ENCODE measurements at places on chromosomes 2 and 18.

DNA sequence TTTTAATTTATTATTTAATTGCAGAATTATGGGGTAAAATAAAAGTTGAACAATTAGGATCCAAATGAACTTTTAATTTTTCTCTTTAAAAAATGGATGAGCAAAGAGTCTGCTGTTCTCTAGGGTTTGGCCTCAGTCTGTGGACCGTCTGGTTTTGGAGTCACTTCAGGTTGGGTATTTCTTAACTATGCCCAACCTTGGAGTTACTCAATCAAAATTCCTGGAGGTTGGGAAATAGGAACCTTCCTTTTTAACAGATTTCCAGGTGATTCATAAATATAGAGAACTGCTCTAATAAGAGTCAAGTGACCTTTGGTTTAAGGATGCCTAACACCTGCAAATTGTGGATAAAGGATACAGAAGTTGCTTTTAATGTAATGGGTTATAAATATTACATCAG, 241.5 kb upstream of the GCFC2 start:
- no peak for DNase-seq

- DNase-seq: no peak
Measured at GRCh38 chr18:13676471-13676870, 49.9 kb downstream of the FAM210A start.

DNA sequence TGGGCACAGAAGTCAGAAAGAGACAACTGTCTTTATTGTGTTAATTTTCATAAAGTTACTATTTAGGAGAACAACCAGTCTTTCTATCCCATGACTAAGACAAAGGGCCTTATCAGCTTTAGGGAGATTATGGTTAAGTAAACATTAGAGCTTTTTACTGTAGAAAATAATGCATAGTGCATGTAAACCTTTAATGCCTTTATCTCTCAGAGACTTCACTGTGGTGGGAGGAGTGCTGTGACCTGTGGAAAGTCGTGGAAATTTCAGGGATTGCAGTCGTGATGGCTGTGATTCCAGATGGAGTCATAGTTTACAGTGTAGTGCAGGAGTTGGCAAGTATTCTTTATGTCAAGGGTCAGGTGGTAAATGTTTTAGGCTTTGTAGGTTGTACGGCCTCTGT, 15.8 kb downstream of the ZNF236 start:
- no peak for DNase-seq

DNA sequence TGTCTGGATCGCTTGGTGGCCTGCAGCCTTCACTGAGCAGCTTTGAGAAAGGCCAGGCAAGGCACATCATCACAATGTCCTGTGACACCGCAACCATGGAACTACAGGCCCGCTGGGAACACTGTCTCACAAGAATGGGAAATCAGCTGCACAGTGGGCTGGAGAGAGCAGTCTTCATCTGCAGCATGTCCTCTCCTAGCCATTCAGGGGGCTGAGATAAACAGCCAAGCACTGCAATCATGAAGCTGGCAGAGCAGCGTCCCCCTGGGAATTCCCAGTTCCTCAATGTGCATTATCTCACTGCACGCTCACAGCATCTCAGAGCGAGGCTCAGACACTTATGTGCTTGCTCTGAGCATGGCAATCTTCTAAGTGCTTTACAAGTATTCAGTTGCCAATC, 1.9 kb downstream of the CMPK2 start:
- no peak for DNase-seq

DNA sequence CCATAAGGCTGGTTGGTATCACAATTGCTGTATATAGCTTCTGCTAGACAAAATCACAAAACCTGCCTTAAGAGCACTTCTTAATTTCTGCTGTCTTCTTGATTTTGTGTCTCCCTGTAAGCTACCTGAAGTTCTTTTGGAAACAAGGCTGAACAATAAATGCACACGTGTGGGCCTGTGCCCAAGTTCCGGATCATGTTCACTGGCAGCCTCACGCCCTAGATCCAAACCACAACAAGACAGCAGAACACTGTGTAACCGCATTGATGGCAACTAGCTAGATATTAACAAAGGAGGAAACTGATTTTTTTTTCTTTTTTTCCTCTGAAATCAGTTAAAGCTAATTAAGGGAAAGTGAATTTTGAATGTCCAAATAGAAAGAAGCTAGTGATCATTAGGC, 81.5 kb upstream of the LYPD6B start:
- DNase-seq: no peak

- DNase-seq: no peak
Measured at GRCh38 chr2:53516650-53517049, 251.0 kb upstream of the CHAC2 start.

GRCh38 chr18:11607906-11608305, 1.5 kb upstream of the SLC35G4 start:
- no peak for DNase-seq

DNA sequence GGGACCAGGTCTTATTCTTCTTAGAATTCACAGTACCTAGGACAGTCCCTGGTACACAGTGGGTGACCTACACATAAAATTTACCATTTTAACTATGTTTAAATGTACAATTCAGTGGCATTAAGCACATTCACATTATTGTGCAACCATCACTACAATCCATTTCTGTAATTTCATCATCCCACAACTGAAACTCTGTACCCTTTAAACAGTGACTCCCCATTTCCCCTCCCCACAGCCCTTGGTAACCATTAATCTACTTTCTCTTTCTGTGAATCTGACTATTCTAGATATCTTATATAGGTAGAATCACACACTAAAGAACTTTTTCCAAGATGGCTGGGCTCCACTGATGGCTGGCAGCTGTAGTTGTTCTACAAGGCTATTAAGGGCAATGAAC, 41.6 kb downstream of the GFPT1 start:
- no peak for DNase-seq

DNA sequence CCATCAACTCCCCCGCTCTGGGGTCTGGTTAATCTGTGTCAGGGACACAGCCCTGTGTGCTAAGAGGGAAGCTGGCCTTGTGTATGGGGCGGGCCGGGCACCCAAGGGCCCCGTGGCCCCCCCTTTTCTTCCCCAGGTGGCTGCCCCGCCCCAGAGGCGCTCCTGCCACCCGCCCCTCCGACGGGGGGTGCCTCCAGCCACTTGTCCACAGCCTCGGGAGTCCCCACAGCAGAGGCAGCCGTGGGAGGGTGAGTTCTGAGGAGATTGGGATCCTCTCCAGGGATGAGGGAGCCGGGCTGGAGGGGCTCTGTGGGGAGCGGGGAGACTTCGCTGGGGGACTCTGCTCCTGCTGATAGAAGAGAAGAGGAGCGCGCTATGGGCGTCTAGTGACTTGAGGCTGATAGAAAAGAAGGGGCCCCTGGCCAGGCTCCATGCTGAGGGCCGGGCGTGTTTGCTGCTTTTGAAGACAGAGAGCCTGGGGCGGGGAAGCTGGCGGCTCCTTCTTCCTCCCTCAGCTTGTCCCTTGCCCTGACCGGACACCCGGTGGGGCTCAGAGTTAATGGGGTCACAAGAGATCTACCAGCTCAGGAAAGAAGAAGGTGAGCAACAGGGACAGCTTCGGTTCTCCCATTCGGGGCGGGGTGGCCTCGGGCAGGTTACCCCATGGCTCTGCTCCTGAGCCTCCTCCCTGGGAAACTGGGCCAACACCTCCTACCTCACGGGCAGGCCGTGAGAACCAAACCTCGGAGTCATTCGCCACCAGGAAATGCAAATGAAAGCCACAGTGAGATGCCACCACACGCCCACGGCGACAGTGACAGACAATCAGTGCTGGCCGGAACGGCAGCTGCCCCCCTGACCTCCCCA, 89.4 kb upstream of the TAF1B start:
- no peak for DNase-seq

GRCh38 chr2:231524477-231525247, 5.6 kb downstream of the NMUR1 start:
- no peak for DNase-seq

DNA sequence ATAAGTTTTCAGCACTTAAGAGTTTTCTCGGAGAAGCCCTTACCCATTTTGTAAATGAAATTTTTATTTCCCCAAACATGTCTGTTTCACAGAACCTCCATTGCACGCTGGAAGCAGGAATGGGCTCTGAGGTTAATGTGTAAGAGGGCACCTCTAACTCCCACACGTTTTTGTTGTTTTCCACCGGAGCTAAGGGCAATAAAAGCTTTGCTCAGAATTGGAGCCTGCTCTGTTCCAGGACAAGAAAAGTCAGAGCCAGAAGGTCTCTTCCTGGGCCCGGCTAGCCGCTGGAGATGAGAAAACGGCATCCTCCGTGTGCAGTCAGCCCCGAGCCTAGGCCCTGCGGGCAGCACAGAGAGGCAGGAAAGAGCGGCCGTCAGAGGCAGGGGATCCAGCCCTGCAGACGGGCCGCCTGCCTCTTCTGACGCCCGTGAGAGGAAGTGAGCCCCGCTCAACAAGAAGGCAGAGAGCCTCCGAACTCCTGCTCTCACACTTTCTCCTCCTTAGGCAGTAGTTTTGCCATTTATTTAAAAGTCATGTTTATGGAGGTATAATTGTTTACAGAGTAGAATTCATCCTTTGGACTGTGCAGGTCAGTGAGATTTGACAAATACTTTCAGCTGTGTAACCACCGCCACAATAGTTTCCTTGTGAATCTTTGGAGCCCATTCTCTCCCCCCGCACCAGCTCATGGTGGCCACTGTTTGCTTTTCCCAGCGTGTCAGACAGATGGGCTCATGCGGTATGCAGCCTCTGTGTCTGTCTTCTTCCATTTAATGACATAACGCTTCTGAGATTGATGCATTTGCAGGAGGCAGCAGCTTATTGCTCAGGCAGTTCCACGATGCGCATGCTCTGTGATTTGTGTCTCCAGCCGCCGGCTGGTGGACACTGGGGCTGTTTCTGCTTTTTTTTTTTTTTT, 117.3 kb downstream of the GALR1 start:
- no peak for DNase-seq

- DNase-seq: no peak
Measured at GRCh38 chr2:205129531-205129930, 552.8 kb upstream of the NRP2 start.

- DNase-seq: no peak
Measured at GRCh38 chr2:160085662-160086061, 23.2 kb upstream of the PLA2R1 start.

- no peak for DNase-seq
Measured at GRCh38 chr2:136051001-136051724, 65.7 kb upstream of the DARS1 start.

DNA sequence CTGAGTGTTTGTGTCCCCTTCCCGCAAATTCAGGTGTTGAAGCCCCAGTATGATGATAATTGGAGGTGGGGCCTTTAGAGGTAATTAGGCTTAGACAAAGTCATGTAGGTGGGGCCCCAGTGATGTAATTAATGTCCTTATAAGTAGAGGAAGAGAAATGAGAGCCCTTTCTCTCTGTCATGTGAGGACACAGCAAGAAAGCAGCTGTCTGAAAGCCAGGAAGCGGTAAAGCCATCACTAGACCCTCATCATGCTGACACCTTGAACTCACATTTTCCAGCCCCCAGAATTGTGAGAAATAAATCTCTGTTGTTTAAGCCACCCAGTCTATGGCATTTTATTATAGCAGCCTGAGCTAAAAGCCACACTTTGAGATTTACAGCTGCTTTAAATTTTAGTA, 1580.0 kb downstream of the LRP1B start:
- DNase-seq: no peak

- DNase-seq: no peak
Measured at GRCh38 chr2:64056021-64056420, 36.8 kb upstream of the VPS54 start.
